Caco-2 (cell line): ENCODE measurements at places on chromosomes 12 and 14.
A peak's percentile ranks its signal among the peaks of the same experiment; 100 is the strongest.

DNA sequence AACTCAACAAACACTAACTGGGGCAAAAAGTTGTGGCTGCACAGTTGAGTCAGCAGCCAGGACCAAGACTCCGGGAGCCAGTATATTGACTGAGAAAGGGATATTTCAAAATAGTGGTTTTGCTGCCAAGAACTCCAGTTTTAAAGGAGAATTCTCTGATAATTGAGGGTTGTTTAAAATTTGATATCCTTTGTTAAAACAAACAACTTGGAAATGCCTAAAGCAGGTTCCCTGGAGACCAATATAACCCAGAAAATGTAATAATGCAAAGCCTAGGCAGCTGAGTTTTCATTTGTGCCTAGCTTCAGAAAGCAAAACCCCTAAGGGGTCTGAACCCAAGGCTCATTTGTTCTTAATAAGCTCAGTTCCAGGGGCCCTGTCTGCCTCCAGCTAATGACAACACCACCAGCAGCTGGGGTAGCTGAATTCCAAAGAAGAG, 311.7 kb upstream of the CCDC196 start:
- no peak for DNase-seq

- DNase-seq: peak; percentile 4
These were observed 431.4 kb downstream of the SLC16A7 start for GRCh38 chr12:60027266-60027665.

DNA sequence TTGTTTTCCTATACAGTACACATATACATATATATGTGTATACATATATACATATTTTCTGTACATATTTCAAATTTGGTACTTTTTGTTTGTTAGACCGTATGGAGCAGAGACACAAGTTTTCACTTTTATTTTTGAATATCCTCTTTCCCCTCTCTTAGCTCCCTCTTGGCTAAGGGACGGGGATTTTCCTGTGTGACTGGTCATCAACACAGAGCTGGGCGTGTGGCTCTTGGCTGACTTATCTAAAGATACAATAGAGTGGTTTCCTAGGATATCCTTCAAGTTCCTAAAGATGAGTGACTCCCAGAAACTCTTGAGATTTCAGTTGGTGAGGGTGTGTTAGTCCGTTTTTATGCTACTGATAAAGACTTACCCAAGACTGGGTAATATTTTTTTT, 1404.5 kb upstream of the TMEM132C start:
- DNase-seq: no peak

DNA sequence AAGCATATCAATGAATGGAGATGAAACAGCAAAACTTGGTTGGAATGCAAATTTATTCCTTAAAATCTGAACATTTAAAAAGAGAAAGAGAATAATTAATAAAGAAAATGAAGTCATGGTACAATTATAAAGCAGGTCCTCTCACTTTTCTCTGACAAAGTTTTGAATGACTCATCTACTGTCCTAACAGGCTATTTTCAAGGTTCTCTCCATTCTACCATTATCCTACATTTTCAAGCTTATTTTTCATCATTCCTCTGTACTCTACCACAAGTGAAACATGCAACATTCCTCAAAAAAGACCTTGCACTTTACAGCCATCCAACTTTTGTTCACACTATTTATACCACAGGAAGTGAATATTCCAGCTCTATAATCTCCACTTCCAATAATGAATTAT, 36.9 kb upstream of the AP4S1 start:
- no peak for DNase-seq

GRCh38 chr12:56267443-56268071, 815 bp downstream of the COQ10A start:
- no peak for DNase-seq

- DNase-seq: no peak
These were observed 41.4 kb downstream of the SPTSSA start for GRCh38 chr14:34420547-34421150.

DNA sequence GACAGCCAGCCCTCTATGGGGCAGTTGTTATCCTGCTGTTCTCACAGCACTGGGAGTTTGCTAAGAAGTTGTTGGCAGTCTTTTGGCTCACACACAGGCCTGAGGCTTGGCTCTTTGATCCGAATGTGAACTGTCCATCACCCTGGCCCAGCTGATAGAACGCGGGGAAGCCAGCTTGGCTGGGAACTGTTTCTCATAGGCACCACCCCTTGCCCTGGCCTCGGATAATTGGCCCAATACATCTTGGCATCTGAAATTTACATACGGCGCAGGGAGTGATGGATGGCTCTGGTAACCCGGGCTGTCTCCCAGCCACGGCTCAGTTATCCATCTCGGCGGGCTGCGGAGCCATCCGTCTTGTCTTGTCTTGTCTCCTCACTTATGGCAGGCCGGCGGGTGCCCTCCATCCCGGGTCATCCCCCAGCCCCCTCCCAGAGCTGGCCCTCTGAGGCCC, 164.1 kb downstream of the PHETA1 start:
- DNase-seq: no peak

DNA sequence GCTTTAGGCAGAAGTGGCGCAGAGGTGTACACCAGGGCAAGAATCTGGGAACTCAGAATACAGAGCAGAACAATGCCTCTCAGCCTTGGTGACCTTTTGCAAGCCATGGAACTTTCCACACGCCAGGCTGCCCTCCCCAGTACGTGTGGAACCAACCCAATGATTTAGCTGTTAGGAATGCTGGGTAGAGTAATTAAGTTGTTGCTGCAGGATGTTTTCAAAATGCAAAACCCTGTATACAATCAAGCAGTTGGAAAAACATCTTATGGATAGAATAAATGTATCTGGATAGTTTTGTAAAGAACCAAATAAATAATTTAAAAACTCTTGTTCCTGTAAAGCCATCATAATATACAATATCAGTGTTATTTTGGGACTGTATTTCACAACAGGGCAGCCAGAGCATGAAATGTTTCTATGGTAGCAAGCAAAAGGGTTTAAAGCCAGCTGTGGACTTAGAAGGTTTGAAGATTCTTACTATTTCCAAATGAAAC, 19.4 kb downstream of the PPP1R36 start:
- DNase-seq: no peak

DNA sequence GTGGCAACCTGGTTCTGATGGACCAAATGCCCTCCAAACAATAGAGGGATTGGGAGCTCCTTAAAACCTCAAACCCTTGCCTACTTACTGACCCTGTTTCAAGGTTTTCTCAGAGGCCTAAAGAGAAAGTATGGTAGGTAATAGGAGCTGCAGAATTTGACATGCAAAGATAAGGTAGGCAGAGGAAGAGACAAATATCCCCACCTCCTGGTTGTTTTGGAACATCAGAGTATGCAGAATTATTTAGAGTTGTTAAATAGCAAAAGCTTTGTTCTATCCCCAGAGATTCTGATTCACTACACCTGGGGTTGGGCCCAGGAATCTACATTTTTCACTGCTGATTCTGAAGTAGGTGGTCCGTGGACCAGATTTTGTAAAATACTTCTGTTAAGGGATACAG, 421.2 kb downstream of the SOX5 start:
- DNase-seq: no peak

DNA sequence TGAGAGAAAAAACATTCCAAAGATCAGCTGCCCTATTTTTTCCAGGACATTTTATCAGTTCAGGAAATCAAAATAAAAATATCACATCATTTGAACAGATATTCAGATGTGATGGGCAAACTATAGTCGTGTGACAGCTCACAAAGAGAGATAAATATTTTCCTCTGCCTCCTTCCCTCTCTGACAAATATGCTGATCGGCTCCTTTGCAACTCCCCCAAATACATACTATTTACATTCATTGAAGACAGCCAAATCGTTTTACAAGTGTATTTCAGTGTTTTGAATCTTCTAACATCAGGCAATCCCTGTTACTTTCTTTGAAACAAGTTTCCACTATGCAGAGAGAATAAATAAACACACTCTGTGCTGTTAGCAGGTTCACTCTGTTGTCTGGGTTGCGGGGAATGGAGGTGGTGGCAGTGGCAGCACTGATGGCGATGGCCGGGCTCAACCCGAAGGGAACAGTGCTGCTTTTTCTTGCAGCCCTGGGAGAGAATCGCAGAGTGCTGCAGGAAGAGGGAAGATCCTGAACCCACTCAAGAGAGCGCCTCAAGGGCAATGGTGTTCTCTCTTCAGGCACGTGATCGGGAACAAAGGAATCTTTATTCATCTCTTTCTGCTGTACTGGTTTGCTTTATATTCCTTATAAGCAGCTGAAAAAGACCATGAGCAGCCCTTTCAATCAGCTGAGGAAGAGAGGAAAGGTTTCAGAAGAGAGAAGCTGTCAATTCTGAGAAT, 142.5 kb downstream of the PHLDA1 start:
- DNase-seq: no peak

DNA sequence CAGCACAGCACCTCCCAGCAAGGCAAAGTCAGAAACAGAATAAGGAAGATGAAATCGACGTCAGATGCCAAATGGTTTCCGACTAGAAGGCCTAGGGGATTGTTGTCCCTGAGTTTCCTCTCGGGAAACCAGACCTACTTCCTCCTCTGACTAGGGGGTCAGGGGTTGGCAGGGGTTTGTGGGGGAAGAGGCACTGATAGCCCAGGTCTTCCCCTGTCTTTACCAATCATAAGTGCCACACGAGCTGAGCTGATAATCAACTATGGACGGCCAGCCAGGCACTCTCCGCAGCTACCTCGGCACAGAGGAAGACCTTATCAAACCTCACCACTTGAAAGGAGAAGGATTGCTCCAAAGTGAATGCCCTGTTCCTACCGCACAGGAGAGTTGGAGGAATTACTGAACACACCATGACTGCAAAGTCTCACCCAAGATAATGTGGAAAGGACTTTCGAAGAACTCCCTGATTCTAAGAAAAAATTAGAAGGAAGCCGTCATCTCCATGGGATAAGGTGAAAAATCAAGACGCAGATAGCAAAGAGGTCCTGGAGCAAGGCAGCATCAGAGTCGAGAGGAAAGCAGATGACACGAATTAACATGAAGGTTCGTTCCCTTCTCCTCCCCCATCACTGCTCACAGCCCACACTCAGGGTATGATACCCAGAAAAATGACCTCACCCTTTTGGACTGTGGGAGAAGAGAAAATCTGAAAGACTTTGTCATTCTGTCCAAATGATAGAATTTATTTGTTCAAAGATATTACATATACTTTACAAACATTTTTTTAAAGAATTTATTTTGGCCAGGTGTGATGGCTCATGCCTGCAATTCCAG, 77.7 kb upstream of the MED13L start:
- DNase-seq: no peak
